ENCODE measurements at places on chromosomes 7 and 10.

DNA sequence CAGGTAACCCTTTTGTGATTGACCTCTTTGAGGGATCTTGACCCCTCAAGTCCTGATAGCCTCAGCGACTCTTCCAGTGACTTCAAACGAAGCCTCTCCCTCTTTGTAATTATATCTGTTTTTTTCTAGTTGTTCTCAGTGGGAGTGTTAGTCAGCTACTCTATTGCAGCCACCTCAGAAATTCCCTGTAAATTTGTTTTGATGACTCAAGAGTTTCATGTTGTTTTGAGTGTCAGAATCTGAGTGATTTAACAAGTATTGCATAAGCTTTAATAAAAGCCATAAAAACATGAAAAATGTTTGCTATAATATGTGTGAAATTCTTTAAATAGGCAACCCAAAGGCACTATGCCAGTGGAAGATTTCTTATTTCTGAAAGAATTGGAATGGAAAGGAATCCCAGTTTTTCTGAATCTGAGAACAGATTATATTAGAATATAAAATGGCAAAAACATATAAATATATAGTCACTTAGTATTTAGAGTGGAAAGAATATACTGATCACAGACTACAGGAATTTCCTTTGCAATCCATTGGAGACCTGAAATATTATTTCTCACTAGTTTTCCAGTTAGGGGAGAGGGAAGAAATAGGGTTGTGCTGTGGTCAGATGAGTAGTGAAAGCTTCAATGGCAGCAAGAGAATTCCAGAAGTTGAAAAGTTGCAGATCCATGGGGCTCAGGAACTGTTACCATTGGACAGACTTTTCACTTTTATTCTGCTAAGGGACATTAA is 94.4 kb upstream of the SEMA3C start:
- DNase-seq: no peak

GRCh38 chr7:136971776-136972175 is 103.3 kb downstream of the CHRM2 start:
- no peak for DNase-seq

- DNase-seq: no peak
Observed at GRCh38 chr10:1736144-1736971, 967 bp downstream of the ADARB2 start.

DNA sequence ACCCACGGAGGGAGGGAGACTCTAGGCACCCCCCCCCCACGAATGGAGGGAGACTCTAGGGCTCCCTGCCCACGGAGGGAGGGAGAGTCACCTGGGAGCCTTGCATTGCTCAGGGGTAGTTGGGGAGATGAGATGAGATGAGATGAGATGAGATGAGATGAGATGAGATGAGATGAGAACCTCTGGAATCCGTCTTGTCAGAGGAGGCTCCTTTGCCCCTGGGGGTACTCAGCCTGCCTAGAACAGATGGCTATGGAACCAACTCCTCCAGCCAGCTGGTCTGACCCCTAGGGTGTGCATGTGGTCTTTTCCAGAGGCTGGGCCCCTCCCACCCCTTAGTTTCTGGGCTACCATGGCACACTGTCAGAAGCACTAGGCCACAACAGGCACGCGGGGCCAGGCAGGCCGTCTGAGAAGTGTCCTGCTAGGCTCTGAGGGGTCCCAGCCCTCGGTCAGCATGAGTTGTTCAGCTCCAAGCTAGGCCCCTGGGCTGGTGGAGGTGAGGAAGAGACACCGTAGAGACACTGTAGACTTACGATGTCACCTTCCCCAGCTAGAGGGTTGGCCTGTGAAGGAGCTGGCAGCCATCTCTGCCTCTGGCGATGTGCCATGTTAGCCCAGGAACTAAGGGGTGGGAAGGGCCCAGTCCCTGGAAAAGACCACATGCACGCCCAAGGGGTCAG is 8.8 kb downstream of the TSPAN15 start:
- DNase-seq: no peak

DNA sequence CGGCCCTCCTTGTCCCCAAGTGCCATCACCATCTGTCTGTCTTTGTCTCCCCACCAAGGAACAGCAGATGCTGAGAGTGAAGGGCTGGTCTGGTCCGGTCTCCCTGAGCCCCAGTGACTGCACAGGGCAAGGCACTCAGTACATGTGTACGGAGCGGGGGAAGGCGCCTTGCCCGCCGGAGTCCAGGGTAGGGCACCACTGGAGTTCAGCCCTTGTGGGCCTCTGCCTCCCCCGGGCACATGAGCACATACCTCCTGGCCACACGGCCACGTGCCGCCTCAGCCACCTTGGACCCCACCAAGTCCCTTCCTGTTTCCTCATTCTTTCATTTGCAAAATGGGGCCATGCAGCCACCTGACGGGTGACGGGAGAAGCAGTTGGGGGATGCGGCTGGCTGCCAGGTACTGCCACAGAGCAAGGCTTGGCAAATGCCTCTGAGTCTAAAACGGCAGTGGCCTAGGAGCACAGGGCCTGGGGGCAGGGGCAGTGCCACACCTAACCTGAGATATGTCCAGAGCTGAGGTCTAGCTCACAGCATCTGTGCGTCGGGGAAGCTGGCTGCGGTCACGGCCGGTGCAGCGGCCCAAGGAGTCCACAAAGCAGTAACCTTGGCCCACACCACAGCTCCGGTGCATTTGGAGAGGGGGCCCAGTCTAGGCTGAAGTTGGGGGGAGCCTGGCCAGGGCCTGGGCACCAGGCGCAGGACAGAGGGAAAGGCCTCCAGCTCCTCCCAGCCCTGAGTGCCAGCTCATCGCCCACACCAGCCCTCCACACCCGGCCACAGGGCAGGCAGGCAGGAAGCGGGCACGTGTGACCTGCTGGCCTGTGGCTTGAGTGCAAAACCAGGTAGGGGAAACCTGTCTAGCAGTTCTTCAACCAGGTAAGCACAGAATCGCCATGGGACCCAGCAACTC is 5.2 kb downstream of the ADAP1 start:
- no peak for DNase-seq

GRCh38 chr10:124917428-124918190 is 24.3 kb upstream of the ZRANB1 start:
- no peak for DNase-seq

GRCh38 chr7:146591976-146592375 is 475.4 kb downstream of the CNTNAP2 start:
- DNase-seq: no peak

DNA sequence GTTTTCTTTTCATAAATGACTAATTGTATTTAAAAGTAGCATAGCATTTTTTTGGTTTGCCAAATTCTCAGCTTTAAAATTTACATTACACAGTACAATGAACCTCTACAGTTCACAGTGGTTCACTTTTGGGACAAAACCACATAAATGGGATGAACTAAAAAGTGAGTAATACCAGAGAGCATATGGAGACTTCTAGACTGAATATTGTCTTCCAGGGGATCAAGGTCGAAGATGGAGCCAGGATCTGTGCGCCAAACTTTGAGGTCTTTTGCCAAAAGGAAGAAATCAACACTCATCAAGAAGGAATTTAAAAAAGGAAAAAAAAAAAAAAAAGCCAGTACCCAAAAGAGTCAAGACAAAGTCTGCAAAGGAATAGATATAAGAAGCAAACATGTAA is 87.5 kb downstream of the NEBL start:
- DNase-seq: no peak

DNA sequence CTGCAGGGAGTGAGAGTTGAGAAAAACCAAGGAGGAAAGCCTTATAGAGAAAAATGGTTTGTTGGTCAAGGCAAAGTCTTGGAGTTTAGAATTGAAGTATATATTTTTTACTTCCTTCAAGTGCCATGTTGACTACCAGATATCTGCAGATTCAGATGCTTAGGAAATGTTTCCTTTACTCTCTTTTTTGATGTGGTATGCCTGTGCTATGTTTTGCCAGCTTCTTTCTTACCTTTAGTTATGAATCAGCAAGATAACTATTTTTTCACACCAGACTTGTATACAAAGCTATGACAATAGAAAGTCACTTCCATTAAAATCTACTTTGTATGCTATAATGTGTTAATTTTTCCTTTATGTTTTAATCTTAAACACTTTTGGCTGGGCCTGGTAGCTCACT is 3.6 kb downstream of the R3HCC1L start:
- DNase-seq: no peak

DNA sequence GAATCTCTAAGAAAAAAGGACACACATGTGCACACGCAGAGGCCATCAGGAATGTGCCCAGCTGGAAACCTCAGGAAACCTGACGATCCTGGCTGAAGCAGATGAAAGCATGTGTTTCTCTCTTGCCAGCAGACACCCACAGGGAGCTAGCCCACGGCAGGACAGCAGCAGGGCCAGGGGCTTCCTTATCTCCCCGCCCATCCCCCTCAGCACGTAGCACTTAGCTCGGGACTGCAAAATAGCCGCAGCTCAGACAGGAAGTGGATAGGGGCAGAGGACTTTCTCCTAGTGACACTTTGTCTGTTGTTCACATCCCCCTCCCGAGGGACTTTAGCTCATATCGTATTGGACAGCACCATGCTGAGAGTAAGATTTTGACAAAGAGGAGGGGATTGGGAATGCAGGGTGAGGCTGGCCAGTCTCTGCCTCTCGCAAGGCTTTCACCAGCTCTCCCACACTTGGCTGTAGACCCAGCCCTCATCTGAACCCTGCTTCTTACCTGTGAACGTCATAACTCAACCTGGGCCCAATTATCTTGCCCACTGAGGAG is 63.8 kb downstream of the MKI67 start:
- no peak for DNase-seq

DNA sequence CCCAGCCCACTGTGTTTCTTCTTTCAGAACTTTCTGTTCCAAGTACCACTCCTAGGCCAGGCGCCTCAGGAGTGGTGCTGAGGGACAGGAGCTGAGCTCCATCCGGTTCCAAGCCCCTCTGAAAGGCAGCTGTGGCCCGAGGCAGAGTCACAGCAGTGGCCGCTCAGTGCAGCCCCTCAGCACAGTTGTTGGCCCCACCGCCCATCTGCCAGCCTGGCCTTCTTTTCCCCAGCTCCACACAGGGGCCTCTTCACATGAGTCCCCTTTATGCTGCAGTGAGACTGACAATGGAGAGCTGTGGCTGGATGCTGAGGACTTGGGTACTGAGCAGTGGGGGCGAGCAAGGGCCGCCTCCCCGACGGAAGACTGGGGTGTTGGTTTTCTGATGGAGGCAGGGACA is 9.5 kb downstream of the BUD31 start:
- DNase-seq: no peak

DNA sequence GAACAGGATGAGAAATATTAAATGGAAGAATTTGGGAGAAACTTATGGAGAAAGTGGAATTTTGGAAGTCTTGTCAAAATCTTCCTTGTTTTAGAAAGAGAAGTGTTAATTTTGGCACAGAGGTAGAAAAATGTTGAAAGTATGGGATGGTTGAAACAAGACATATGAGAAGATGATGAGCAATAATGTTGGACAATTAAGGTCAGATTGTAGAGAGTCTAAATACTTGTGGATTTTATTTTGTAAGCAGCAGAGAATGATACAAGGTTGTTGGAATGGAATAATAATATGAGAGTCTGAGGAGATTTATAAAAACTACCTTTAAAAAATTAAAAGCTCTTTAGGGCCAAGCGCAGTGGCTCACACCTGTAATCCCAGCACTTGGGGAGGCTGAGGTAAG is 34.6 kb downstream of the PHTF2 start:
- no peak for DNase-seq

DNA sequence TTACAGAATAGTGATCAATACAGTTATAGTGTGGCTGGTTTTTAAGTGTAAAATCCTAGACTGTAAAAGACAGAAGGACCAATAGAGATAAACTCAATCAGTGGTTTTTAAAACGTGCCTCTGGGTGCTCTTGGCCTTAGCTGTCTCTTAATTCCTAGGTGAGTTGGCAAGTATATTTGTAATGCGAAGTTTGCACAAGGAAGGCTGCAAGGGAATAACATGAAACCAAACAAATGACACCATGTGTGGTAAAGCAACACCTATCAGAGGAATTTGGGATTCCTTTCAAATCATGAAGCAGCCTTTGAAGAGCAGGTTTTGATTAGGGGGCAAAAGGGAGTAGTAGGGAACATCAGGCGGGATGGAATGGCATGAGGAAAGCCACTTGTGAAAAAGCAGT is 284.6 kb downstream of the INHBA start:
- no peak for DNase-seq

DNA sequence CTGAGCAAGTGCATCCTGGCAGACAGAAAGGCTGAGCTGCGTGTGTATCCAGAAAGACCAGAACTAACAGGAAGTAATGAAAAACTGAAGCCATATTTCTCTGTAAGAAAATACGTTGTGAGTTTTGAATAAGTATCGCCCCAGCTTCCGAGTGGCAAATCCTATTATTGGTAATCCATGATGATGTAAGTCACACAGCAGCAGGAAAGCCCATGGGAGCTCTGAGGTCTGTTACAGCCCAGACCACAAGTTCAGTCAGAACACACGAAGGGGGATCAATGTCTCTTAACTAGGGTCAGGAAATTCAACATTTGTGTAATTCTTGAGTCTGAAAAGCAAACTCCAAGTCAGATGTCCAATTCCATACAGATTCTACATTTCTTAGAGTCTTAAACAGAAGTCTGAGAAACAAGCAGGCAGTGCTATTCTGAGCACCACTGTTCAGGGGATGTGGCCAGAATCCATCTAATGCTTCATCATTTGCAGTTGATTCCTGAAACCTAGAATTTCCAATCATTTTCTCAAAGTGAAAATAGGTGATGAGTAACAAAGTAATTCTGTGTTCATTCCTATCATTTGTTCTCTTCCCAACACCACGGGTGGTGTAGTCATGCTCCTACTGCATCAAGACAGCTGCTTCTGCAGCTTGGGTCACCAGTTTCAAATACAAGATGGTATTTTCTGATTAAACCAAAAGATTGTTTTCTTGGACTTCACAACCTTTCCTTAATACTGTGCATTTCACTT is at the start of gene LRIT2:
TSS of gene LRIT2 (minus strand) at position 118 of the 747 bp plus-strand sequence. CDS start at position 94, 24 bp downstream.
- DNase-seq: no peak

- no peak for DNase-seq
Observed at GRCh38 chr10:86734207-86734988, 22.0 kb upstream of the BMPR1A start.

GRCh38 chr7:135160098-135160857 is 10.2 kb downstream of the CYREN start:
- DNase-seq: no peak

DNA sequence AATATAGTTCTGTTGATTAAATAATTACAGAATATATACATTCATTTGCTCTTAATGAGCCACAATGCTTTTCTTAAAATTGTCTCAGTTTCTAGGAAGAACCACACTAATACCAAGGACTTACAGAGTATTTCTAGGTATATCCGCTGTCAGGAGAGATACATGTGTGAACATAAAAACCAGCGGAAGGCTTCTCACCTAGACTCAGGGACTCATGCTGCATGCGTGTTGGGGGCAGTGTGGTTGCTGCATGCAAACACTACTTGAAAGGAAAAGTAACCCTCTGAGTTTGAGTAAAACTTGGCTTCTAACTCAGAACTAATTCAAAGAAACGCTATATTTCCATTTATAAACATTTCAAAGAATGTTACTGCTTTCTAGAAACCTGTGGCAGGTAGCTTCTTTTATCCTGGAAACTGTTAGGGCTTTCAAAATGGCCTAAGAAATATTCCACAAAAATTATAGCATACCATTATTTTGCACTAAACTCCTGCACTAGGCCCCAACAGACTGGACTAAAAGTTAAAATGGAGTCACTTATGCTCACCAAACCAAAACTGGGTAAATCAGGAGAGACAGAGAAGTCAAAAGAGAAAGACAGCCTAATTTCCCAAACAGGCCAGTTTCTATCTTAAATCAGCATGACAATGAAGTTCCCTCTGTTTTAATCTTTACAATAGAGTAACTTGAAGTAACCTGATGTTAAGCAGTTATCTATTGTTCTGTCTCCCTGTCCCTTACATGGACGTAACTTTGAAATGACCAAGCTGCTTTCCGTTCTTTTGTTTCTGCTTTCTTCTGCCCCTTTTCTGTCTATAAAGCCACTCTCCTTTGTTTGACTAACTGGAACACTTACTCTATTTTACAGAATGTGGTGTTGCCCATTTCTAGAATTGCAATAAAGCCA is 95.2 kb upstream of the FAM133B start:
- no peak for DNase-seq
